Thymus (tissue), 14 donors: ENCODE measurements at places on chromosomes 11 and 22.

DNA sequence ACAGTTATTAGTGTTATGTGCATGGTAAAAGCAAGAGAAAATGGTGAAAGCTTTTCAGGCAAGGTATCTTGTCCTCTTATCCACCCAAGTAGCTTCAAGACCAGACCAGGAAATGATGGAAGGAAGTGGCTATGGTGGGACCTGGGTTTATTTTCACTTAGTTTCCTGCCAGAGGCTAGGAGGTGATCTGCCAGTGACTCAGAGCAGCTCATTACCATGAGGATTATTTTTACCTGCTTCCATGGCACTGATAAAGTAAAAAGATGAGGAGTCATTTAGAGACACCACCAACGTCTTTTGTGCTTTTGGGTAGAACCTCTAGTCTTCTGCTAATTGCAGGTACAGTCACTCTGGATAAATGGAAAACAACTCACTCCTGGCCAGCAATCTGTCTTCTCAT lies 339.9 kb upstream of the KIRREL3 start:
- H3K36me3 ChIP-seq: no peaks in the 10 kb centered on the region
- no peaks in the 10 kb centered on the region for H3K27me3 ChIP-seq
- no peak for DNase-seq
- no peak overlapping the region for H3K4me3 ChIP-seq
- no peak overlapping the region for H3K27ac ChIP-seq

DNA sequence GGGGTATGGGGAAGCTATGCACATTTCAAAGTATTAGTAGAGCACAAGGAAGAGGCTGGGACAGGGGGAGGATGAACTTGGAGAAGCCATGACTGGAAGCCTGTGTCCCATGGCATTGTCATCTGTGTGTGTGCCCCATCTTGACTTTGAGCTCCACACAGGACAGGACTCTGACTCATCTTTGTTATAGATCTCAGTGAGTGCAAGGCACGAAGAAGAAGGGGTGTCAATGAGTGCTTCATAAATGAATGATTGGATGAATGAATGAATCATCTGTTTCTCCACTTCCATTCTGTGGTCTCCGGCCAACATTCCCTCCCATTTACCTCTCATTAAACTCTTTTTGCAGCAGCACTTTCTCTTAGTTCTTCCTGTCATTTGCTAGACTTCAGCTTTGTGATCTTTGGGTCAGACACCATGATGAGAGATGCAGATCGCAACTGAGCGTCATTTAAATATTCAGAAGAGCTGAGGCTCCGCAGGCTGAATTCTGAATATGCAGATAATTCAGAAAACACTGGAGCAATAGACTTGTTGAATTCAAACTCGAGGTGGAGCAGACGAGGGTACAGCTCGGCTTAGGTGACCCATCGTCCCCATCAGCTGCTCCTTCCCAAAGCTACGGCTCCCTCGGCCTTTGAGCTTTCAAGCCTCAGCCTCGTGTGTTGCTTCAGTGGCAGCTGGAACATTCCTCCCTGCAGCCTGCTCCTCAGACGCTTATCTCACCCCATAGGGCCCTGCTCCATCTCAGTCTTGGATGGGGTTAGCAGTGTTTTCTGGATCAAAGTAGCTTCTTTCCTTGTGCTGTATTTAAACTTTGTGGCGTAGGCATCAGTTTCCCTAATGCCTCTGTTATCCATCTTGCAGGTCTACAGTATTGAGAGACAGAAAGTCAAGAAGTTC lies 30.8 kb downstream of the APOL3 start:
- no peaks in the 10 kb centered on the region for H3K36me3 ChIP-seq
- H3K27me3 ChIP-seq: peaks cover 14% of the 10 kb centered on the region
- no peak for DNase-seq
- no peak overlapping the region for H3K27ac ChIP-seq
- no peak overlapping the region for H3K4me3 ChIP-seq
- no peaks in the 10 kb centered on the region for H3K4me1 ChIP-seq

DNA sequence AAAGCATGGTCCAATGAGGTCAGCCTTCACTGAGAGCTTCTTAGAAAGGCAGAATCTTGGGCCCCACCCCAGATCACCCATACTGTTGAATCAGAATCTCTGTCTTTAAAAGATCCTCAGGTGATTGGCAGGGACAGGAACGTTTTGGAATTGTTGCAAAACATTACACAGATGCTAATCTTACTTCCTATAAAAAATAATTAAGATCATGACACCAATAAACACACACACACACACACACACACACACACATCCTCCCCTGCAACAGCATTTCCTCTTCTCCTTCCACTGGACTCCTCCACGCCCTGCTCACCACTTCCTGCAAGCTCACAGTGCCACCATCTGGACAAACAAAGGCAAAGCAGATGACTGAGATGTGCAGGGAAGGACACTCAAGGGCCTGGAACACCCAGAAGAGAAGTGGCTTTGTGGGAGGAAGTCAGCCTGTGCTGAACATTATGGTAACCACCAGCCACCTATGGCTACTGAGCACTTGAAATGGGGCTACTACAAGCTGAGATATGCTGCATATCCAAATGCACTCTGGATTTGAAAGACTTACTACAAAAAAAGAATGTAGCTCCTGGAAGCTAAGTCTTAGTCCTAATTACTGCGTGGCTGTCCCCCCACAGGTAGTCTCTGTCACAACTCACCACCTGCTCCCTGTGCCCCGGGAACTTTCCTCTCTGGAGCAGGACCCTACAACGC lies 65.6 kb downstream of the BTG4 start:
- H3K27ac ChIP-seq: no peak overlapping the region
- peak; percentile 73 for DNase-seq
- no peaks in the 10 kb centered on the region for H3K27me3 ChIP-seq

- H3K4me1 ChIP-seq: peaks cover 16% of the 10 kb centered on the region
- H3K4me3 ChIP-seq: peak overlapping the region; percentile 62
- no peaks in the 10 kb centered on the region for H3K27me3 ChIP-seq
- peaks cover 5% of the 10 kb centered on the region for H3K36me3 ChIP-seq
Observed at GRCh38 chr22:31496735-31497146, 405 bp downstream of the SFI1 start.

- no peak overlapping the region for H3K4me3 ChIP-seq
- H3K36me3 ChIP-seq: no peaks in the 10 kb centered on the region
- DNase-seq: no peak
Observed at GRCh38 chr11:133078591-133079404, 453.5 kb downstream of the OPCML start.

DNA sequence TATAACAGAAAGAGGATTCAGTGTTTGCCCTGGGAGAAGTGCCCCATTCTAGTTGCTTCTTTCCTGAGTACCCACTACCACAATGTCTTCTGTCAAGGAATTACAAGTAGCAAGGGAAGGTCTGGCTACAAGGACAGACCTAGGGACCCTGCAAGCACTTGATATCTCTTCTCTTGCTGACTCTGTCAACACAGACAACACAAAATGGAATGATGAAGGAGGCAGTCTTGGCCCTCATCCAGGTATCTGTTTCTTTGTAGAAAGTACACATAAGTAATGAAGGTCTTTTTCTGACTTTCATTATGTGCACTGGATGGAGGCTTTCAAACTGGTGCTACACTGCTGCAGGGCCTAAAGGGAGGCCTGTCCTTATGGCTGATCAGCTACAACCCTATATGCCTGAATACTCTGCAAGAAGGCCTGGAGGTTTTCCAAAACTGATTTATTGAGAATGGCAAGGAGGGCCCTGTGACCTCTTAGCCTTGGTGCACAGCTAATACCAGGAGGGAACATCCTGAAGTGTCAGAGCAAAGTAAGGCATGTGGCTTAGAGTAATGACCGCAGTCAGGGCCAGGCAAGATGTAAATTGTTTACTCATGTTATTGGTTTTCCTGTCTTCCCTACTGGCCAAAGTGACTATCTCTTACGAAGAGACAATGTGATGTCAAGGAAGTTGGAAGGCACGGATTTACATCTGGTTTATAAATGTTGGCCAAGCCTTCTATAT lies 31.2 kb downstream of the GAB2 start:
- no peak overlapping the region for H3K27ac ChIP-seq
- H3K4me3 ChIP-seq: no peak overlapping the region
- DNase-seq: no peak
- no peaks in the 10 kb centered on the region for H3K4me1 ChIP-seq
- H3K36me3 ChIP-seq: peaks cover 8% of the 10 kb centered on the region

DNA sequence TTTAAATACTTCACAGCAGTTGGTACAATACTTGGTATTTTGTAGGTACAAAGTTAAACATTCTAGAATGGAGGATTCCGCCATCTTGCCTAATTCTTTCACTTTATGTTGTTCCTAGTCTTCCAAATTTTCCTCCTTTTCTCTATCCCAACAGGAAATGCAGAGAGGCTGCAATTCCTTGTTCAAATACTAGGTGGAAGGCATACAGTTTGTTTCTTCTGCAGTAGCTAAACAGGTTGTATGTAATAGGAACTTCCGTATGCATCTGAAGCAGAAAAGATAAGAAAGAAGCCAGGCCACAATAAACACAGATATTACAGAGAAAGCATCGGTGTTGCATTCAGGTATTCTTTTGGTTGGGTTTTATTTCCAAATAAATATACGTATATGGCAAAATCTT lies 186.4 kb upstream of the MTMR2 start:
- no peak overlapping the region for H3K27ac ChIP-seq
- H3K4me1 ChIP-seq: peaks cover under 1% of the 10 kb centered on the region
- no peak for DNase-seq
- H3K36me3 ChIP-seq: no peaks in the 10 kb centered on the region

GRCh38 chr11:95556342-95557163 lies 233.0 kb downstream of the FAM76B start:
- no peaks in the 10 kb centered on the region for H3K36me3 ChIP-seq
- peak overlapping the region; percentile 34 for H3K27ac ChIP-seq
- no peaks in the 10 kb centered on the region for H3K27me3 ChIP-seq
- H3K4me1 ChIP-seq: no peaks in the 10 kb centered on the region

GRCh38 chr22:30859714-30860095 lies 108.9 kb downstream of the MORC2 start:
- H3K36me3 ChIP-seq: no peaks in the 10 kb centered on the region
- no peak overlapping the region for H3K27ac ChIP-seq
- H3K27me3 ChIP-seq: no peaks in the 10 kb centered on the region
- H3K4me1 ChIP-seq: no peaks in the 10 kb centered on the region
- no peak for DNase-seq
- no peak overlapping the region for H3K4me3 ChIP-seq

DNA sequence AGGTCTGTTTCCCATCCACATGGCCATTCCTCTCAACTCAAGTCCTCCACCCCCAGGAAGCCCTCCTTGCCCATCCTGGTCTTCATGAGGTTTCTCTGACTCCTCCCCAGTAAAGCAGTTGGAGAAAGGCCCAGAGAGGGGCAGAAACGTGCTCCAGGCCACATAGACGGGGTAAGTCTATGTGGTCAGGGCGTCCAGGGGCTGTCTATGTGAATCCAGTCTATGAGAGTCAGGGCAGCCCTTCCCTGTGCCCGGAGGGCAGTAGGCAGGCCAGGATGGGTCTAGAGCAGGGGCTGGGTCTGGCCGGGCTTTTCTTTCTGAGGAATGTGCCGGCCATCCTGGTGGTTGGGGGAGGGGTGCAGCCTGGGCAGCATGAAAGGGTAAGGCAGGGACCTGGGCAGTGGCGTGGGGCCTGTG lies 11.7 kb downstream of the GUCD1 start:
- H3K27me3 ChIP-seq: no peaks in the 10 kb centered on the region
- H3K4me1 ChIP-seq: no peaks in the 10 kb centered on the region
- peaks cover 77% of the 10 kb centered on the region for H3K36me3 ChIP-seq
- H3K4me3 ChIP-seq: no peak overlapping the region
- no peak overlapping the region for H3K27ac ChIP-seq

DNA sequence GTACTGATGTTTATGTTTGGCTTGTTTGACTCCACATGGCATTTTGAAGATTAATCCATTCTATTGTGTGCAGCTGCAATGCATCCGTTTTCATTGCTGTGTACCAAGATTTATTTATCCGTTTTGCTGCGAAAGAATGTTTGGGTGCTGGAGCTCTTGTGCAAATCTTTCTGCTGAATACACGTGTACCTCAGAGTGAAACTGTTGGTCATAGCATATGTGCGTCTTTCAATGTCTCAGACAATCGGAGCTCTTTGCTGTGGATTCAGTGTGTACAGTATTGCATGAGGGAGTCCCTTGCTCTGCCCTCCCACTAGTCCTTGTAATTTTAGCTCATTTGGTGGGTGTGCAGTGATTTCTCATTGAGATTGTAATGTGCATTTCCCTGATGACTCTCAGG lies 545.4 kb downstream of the TBC1D22A start:
- H3K4me1 ChIP-seq: no peaks in the 10 kb centered on the region
- no peaks in the 10 kb centered on the region for H3K36me3 ChIP-seq
- H3K4me3 ChIP-seq: no peak overlapping the region

DNA sequence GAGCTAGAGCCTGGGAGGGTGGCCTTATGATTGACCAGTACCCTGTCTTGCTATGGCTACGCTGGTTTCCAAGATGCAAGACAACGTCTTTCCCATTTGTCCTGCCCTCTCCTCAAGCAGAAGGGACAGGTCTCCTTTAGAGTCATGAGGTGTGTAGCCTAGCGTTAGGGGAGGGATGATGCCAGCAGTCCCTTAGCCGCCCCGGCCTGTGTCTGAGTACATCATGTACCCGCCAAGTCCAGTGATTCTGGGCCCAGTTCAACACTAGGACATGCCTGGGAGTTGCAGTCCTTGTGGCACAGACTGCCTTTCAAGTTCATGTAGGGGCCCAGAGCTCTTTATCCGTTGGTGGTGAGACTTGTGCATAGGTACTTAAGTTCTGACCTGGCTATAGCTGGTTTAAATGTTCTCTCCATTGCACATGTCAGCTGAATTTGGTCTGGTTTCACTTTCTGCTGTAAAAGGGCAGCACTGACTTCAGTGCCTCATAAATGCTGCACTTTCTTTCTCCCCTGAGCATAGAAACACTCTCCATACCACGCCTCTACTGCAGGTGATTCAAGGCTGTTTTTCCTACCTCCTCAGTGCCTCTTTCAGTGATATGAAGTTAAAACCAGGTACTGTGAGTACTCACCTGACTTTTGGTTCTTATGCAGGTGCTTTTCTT lies 151.1 kb downstream of the METTL15 start:
- no peaks in the 10 kb centered on the region for H3K36me3 ChIP-seq
- no peak overlapping the region for H3K4me3 ChIP-seq
- no peak overlapping the region for H3K27ac ChIP-seq
- H3K4me1 ChIP-seq: no peaks in the 10 kb centered on the region
- DNase-seq: no peak

DNA sequence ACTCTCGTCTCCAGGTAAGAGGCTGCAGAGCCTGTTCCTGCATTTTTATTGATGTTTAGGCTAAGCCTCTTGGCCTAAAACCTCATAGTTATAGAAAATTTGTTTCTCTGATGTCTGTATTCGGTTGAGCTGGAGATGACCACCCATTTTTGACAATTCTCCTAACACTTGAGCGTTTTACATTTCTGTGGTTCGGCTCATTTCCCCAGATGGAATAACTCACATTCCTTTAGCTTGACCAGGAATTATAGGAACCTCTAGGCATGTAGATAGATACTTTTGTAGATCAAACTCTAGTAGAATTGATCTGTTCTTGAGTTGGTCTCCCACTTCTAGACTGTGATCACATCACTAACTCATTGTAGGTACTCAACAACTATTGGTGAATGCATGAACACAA lies 172.6 kb upstream of the CADM1 start:
- H3K4me1 ChIP-seq: no peaks in the 10 kb centered on the region
- no peaks in the 10 kb centered on the region for H3K27me3 ChIP-seq
- H3K36me3 ChIP-seq: no peaks in the 10 kb centered on the region
- DNase-seq: no peak
- H3K4me3 ChIP-seq: no peak overlapping the region
